ENCODE measurements at places on chromosomes 1 and 21.

GRCh38 chr1:168468042-168468809 lies 75.6 kb downstream of the XCL2 start:
- DNase-seq: no peak

DNA sequence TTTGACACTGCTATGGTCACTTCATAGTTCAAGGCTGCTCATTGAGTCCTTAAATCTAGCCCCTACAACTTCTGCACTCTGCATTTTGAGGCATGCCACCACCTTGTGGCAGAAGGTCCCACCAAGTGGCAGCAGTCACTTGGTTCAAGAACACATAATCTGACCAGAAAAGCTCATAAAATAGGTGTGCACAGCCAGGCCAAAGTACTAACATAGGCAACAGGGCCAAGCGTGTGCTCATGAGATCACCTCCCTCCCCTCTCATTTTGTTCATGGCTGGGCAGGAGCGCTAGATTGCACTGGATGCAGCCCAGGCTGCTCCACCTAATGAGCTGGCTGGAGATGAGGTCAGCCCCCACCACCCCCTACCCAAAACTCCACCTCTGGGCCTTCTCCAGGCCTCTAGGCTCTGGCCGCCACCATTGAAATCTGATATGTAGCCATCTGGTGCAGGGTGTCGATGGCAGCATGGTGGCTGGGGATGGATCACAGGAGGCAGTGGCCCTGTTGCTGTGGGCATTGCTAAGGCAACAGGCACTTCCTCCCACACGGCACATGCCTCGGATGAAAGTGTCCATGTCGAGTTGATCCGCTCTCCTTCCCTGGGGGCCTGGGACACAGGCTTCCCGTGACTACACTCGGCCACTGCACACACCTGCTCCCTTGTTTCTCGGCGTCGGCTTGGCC lies 193.2 kb downstream of the TRABD2B start:
- DNase-seq: no peak

- peak; percentile 42 for DNase-seq
These were observed 38.6 kb upstream of the GPR137B start for GRCh38 chr1:236103646-236104218.

DNA sequence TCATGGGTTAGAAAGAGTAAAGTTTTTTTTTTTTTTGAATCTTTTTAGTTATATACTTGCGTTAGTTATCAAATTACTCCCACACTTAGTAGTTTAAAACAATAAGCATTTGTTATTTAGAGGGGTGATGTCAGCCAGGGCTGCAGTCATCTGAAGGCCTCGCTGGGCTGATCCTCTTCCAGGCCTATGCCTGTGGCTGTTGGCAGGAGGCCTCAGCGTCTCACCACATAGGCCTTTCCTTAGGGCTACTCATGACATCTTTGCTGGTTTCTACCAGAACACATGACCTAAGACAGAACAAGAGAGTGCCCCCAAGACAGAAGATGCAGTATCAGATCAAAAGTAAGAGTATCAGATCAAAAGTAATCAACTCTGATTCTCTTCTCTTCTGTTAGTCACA lies 167.4 kb downstream of the HHAT start:
- DNase-seq: no peak

DNA sequence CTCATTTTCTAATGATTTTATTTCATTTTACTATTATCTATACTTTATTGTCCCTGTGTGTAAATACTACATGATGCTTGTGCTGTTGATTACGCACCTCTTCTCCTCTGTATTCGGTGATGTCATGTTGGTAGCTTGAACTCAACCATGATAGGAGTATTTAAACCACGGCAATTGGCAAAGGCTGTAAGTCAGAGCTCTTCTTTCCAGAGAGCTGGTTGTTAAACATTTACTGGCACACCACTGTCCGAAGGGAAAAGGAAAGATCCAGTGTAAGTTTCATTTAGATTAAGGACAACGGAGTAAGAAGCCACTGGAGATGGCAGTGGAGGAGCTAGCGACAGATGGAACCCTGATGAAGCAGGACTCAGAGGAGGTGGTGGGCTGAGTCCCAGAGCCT lies 93.4 kb upstream of the KCNE2 start:
- no peak for DNase-seq
